GM18507 (cell line): ENCODE measurements at places on chromosomes 3 and 15.

DNA sequence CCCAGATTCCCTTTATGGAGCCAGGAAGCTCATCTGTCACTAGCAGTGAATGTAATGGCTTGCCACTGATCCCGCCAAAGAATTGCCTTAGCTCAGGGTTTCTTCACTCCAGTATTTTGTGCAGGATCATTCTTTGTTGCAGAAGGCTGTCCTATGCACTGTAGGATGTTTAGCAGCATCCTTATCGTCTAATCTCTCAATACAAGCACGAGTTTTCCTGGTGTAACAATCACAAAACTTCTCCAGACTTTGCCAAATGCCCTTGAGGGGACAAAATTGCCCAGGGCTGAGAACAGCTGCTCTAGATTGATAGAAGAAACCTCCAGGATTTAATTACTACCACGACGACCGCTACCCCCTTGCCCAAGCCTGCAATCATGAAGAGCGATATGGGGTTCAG is 6.8 kb upstream of the SHQ1 start:
- no peak for DNase-seq

- DNase-seq: no peak
These were observed 818.8 kb upstream of the NR2F2 start for GRCh38 chr15:95511671-95512070.

- no peak for DNase-seq
These were observed 603.9 kb upstream of the KCNMB2 start for GRCh38 chr3:177932346-177932745.

GRCh38 chr15:64249883-64250575 is 87.2 kb upstream of the PPIB start:
- no peak for DNase-seq

DNA sequence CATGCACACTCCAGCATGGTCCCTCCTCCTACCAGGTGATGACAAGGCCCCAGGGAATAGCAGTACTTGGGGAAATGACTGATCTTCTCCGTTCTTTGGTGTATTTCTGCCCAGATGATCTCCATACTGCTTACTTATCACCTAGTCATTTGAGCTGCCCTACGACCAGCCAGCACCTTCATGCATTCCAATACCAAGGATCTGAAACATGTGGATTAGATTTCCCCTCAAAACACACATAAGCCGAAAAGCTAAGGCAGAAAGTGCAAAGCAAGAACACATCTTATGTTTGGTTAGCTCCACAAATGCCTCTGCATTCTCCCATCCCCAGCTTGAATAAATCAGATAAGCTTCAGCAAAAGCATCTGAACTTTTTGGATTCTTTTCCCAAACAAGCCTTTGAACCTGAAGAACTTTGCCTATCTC is 64.8 kb upstream of the BCL6 start:
- no peak for DNase-seq

DNA sequence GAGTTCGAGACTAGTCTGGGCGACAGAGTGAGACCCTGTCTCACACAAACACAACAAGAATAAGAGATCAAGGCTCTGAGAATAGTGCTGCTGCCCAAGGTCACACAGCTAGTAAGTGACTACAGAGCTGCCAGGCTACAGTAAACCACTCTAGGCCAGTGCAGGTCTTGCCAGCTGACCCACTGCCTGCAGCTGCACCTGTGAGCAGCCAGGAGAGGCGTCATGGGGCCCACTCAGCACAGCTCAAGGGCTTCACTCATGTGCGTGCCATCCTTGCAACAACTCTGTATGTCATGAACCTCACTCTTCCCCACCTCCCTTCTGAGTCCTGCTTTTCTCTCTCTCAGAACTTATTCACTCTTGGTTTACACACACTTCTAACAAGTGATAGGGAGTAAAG is 176.7 kb downstream of the SMAD6 start:
- DNase-seq: no peak

GRCh38 chr15:40879609-40880008 is 5.6 kb upstream of the RHOV start:
- no peak for DNase-seq

DNA sequence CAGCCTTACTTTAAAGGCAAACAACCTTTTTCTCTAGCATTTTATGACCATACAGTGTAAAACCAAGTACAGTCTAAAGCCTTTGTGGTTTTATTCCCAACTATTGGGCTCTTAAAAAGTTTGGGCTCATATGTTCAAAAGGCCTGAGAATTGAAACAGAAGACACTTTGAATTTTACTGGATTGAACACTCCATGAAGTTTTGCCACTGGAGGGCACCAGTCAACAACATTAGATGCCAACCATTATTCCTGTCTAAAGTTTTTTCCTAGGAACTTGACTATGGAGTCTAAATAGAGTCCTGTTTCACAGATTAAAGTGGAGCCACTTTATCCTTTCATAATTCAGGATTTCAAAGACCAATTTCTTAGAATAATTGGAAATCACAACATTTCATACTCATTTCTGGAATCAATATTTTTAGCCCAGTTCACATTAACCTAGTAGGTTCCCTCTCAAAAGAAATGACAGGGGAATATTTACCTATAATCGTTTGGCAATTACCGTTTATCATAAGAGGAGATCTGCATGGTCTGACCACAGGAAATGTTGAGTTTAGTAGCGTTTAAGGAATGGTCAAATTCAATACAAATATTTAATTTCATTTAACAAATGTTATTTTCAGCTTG is 244.1 kb upstream of the PDZRN3 start:
- DNase-seq: no peak

- peak; percentile 78 for DNase-seq
These were observed 3.8 kb downstream of the NRROS start for GRCh38 chr3:196643201-196643749.

- DNase-seq: no peak
These were observed 7.0 kb downstream of the EPHB3 start for GRCh38 chr3:184568560-184568923.

DNA sequence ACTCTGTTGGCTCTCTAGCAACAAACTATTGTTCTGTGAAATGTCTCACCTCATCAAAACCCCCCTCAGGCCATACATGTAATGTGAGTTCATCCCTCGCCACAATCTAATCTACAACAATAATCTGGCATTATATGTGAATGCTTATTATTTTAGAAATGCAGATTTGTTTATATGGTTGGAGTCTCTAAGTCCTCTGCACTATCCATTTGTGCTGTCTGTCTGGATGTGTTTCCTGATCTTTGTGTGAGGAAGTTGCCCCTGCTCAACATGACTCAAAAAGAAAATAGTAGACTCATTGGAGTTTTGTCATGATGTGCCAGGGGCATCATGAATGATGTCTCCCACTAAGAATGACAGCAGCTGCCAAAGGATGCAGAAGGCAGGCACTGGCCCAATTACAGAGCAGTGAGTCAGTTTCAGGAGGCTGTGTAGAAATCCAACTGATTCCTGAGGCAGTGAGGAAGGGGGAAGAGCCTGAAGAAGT is 161.6 kb upstream of the PDZRN3 start:
- no peak for DNase-seq

GRCh38 chr3:26712211-26713026 is 89.8 kb downstream of the LRRC3B start:
- peak; percentile 14 for DNase-seq

GRCh38 chr3:187966636-187967406 is 187.1 kb upstream of the LPP start:
- no peak for DNase-seq

DNA sequence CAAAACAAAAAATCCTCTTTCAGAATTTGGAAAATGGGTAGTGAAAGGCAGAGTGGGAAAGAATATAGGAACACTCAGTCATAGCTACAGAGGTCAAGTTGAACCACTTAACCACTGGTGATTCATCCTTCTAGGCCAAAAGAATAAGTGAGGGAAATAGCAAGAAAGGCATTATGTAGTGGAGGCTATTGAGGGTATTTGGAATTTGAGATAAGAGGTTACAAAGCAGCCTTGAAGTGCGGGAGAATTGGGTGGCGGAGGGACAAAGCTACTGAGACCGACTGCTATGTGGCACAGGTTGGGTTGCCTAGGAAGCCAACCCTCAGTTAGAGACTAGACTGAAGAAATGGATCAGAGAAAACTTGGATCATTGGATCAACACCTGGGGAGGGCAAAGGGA is 109.5 kb downstream of the SYNPR start:
- no peak for DNase-seq

DNA sequence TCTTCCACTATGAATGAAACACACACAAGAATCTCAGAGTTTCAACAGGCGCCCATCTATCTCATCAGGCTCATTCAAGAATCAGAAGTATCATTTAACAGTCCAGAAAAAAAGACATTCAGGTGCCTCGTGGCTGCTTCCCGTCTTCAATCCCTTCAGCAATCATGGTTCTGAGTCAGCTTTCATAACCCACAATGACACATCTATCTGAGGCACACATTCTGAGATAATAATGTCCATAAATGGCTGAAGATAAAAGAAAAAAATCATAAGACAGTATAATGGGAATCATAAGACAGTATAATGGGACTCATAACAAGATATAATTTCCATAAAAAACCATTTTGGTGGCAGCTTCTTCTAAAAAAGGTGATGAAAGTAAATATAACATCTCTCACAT is 52.4 kb downstream of the TNIK start:
- no peak for DNase-seq

DNA sequence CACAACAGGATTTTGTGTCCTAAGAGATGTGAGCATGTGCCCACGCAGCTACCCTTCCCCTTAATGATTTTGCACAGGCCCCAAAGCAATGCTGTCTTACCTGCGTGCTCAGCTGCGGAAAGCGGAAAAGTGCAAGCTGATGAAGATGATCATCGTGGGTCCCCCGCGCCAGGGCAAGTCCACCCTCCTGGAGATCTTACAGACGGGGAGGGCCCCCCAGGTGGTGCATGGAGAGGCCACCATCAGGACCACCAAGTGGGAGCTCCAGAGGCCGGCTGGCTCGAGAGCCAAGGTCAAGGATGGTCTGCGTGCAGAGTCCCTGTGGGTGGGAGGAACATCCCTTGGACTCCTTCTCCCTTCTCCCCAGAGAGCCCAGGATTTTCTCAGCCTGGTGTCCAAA is 103.1 kb downstream of the LRRK1 start:
- DNase-seq: no peak

- DNase-seq: no peak
These were observed 45.1 kb downstream of the CMTM7 start for GRCh38 chr3:32436816-32437189.

- DNase-seq: no peak
These were observed 16.5 kb upstream of the LAMP3 start for GRCh38 chr3:183178833-183179549.

DNA sequence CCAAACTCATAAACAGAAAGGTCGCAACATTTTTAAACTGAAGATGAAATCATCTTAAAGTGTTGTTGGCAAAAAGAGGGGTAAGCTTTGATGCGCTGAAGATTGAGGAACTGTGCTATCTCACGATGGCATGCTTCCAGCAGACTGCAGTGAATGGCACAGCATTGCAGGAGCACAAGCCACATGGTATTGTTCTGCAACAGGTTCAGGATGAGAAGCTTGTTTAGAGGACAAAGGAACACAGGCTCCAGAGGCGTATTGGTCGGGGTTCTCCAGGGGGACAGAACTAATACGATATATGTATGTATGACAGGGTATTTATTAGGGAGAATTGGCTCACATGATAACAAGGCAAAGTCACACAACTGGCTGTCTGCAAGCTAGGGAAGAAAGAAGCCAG is 13.8 kb upstream of the PLD1 start:
- no peak for DNase-seq

GRCh38 chr3:115347737-115348136 is 200.6 kb upstream of the ZBTB20 start:
- no peak for DNase-seq

- no peak for DNase-seq
These were observed 170.5 kb downstream of the NLGN1 start for GRCh38 chr3:173567997-173568396.

- no peak for DNase-seq
These were observed 62.9 kb downstream of the SLC28A2 start for GRCh38 chr15:45314960-45315359.

DNA sequence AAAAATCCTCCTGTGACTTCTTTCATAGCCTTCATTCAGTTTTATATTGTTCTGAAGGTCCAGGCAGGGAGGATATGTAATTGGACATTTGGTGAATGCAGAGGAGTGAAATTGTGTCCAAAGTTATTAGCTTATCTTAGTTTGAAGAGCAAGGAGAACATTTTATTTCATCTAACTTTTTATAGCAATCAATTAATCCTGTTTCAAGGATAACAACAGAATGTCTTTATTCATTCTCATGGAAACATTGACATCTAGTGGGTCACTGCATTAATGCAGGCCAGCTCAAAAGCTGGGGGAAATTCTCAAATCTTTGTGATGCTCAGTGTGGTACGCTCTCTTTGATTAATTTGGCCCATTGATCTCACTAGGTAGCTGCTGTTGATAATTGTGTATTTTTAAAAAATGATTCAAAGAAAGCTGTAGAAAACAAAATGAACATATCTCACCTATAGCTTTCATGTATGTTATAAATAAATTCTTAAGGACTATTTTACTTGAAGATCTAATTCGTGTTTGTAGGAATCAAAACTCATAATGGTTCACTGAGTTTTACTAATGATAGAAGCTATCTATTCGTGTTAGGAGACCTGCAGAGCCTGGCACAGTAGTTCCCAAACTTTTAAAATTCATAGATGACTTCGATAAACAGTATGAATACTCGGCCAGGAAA is 150.8 kb upstream of the KCNMB2 start:
- no peak for DNase-seq

DNA sequence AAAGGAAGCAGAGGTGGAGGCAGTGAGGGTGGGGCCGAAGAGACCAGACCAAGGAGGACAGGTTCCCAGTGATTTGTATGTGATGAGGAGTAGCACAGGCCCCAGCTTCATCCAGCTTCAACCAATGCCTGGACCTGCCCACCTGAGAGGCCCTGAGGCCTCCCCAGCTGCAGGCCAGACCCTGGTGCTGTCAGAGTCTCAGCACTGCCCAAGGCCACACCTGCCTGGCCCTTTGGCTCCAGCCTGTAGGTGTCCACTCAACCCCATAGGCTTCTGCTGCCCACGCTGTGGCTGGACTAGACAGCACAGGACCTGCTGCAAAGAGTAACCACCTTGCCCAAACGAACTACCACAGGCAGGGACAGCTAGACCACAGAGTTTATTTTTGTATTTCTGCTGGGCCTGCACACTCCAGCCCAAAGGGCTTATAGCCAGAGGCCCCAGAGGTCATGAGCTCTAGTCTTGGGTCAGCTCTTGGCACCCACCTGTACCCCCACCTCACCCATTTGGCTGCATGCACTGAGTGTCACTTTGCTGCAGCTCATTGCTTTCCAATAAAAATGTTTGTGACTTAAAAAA is 81.9 kb upstream of the CDV3 start:
- no peak for DNase-seq

- no peak for DNase-seq
These were observed 126.7 kb upstream of the IQSEC1 start for GRCh38 chr3:13199899-13200451.

DNA sequence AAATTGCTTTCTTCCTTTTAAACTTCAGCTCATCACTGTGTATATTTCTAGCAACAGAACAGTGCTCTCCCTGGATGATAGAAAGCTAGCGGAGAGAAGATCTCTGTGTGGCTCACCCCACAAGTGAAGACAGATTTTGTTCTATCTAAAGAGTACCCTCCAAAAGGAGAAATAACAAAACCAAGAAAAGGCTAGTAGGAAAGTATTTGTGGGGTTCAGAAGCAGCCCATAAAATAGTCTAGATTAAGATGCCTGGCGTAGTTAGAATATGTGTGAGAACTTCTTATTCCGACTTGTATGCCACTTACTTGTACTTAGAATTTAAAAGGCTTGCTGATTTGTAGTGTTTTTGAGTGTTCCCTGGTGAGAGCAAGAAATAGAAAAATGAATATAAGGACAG is 214.9 kb upstream of the IL12A start:
- DNase-seq: no peak

- DNase-seq: no peak
These were observed 15.1 kb downstream of the HRG start for GRCh38 chr3:186680869-186681268.
